ENCODE measurements at places on chromosomes 11 and 22.

- DNase-seq: no peak
Observed at GRCh38 chr22:28783786-28784671, 11.5 kb downstream of the CCDC117 start.

DNA sequence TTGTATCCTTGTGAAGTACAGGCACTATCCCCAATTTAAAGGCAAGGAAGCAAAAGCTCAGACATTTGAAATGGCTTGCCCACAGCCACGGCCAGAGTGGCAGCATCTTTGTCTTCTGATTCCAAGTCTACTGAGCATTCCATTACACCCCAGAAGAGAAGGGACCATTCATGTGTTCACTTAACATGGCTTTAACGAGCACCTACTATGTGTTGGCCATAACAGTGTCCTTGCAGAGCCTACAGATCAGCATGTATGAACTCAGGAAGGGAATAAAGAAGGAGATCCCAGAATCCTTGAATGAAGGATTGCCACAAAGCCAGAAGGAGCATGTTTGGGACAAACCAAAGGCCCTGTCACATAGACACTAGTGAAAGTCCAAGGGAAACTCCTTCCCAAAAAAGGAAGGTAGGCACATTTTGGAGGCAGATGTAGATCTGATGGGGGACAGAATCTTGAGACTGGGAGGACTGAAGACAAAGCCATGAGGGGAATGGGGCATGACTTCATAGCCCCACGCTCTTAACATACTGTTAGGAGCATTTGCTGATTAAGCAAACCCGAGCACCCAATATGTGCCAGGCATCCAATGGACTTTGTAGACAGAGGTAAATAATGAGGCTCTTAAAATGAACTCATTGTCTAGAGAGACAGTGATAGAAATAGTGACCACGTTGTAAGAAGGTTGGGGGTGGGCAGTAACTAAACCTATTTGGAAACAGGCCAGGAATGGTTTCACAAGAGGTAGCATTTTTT lies 54.9 kb downstream of the P4HA3 start:
- no peak for DNase-seq

DNA sequence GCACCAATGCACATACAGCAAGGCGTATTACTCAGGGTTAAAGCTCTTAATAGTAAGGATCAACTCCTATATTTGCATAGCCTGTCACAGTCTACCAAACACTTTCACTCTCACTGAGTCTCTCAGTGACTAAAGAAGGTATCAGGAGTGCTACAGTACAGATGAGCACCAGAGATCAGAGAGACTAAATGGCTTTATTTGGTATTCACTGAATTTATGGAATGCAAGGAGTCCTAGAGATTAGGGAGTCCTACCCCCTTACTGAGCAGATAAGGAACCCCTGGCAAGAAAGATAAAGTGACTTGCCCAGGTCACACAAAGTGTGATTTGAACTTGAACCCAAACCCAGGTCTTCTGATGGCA lies 396.4 kb upstream of the CCDC90B start:
- DNase-seq: no peak

DNA sequence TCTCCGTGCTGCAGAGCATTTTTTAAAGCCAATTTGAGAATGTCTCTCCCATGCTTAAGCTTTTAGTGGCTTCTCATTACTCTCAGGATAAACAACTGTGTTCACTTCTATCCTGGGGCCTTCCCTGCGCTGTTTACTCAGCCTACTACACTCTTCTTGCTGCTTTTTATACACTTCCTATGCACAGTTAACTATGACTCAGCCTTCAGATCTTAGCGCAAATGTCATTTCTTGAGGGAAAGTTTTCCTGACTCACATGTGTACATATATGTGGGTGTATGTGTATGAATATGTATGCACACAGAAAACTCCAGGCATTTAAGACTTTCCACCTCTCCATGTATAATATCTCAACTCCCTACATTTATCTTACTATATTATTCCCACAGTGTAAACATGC lies 9.8 kb downstream of the THAP12 start:
- DNase-seq: no peak

- no peak for DNase-seq
Observed at GRCh38 chr11:114169321-114169749, 109.8 kb downstream of the ZBTB16 start.
